ENCODE measurements at places on chromosomes 4 and X.

GRCh38 chr4:78691971-78692821 is 84.0 kb upstream of the BMP2K start:
- DNase-seq = no peak

DNA sequence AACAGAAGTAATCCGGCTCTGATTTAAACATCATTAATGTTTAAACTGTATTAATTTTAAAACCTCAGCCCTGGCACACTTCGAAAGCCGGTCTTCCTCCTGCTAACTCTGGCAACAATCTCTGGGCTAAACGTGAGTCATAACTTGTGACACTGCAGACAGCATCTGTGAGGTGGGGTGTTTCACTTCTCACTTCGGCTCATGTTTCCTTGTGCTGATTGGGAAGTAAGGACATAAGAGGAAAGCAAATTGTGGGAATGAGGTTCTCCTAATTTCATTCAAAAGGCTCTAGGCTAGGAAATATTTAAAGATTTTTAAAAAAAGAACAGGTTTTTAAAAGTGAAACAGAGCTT is 139.9 kb upstream of the USP9X start:
- peak; percentile 62 for DNase-seq

DNA sequence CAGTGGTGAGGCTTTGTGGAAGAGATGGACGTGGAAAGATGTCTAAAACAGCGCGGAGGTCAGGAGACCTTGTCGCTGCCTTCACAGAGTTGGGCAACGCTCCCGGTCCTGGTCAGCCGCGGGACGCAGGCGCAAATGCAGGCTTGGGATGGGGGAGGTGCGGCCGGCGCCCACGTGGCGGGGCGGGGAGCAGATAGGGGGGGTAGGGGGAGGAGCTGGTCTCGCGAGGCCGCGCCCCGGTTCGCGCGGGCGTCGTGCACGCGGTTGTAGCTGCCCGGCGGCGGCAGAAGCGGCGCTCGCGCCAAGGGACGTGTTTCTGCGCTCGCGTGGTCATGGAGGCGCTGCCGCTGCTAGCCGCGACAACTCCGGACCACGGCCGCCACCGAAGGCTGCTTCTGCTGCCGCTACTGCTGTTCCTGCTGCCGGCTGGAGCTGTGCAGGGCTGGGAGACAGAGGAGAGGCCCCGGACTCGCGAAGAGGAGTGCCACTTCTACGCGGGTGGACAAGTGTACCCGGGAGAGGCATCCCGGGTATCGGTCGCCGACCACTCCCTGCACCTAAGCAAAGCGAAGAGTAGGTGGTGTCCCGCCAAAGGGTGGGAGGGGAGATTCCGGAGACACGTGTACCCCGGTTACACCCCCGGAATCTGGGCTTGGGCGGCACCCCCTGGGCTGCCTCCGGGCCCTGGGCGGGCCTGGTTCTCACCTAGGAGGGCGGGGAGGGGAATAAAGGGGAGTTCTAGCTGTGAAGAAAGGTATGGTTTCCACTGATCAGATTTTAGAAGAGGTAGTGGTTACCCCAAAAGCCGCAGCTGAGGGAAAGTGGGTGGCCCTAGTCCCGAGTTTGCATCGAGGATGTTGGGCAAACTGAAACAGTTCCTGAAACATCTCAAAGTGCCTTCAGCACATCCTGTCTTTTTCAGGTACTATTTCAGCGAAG is at the start of gene PRDX4:
Gene PRDX4 (plus strand): TSS at position 255 of the 939 bp plus-strand sequence. CDS start 78 bp downstream, at position 333.
- peak; percentile 91 for DNase-seq

- DNase-seq = no peak
Measured at GRCh38 chr4:2836391-2836859, 7.2 kb upstream of the ADD1 start.

DNA sequence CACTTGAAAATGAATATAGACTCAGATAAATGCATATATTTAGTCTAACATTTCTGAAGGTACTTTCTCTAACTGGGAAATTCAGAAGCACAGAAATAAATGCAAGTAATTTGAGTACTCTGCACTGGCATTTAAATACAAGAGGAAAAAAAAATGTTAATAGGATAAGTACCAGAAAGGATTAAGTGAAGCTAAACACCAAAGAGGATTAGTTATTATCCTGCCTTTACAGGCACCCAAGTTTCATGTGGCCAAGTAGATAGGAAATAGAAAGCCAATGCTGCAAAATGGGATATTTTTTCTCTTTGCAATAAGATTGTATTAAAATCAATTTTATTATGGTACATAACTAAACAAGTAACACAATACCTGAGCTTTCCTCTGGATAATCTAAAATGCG is 762.5 kb downstream of the PCDH7 start:
- DNase-seq = no peak
